HT1080 (cell line): ENCODE measurements at places on chromosomes 7 and 10. TPM values are rescaled to one million over a fixed set of nuclear protein-coding genes. Genes with fewer than 3 reads are reported as not detected.

Gene SEC61A2
- total RNA-seq = 2.9 and 4.9 TPM in 2 replicates

DNA sequence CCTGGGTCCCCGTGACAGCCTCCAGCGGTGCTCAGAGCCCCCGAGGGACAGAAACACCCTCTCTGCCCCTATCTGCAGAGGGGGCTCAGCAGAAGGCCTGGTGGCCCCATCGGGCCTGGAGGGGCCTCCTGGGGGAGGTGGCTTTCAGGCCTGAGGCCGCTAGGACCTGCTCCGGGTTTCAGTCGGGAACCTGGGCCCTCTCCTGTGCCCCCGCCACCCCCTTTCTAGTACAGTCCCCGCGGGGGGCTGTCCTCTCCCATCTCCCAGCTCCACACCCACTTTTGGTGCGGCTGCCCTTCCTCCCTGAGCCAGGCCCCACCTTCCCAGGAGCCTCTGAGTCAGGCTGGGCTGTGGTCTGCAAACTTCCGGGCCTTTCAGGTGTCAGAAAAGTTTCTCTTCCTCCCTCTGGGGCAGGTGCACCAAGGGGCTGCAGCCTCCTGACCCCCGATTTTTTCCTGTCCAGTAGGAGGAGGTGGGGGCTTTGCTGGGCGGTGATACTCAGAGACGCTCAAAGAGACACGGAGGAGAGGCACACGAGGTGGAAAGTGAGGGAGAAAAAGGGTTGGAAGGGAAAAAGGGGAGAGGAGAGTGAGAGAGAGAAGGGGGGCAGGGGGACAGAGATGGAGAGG, 692 bp downstream of the CARD11 start:
- no peak for DNase-seq

GRCh38 chr10:78510566-78511323, 477.1 kb downstream of the RPS24 start:
- no peak for DNase-seq

GRCh38 chr7:20744954-20745446, 41.7 kb downstream of the SP8 start:
- no peak for DNase-seq

- DNase-seq = no peak
Observed at GRCh38 chr7:50121286-50121685, 28.2 kb upstream of the ZPBP start.

- no peak for DNase-seq
Observed at GRCh38 chr10:61837755-61838171, 63.7 kb upstream of the ARID5B start.
